HFFc6 (cell line): ENCODE measurements at places on chromosomes 2 and 18. TPM values are rescaled to one million over a fixed set of nuclear protein-coding genes. Genes with fewer than 3 reads are reported as not detected.
A peak's percentile ranks its signal among the peaks of the same experiment; 100 is the strongest.

- no peak for DNase-seq
- H3K36me3 ChIP-seq, result peaks cover 12% of the 10 kb centered on the region
- H3K27ac ChIP-seq, result peak overlapping the region; percentile 24; the same call in 1 of the 2 replicates
- H3K4me3 ChIP-seq, result no peak overlapping the region
- H3K4me1 ChIP-seq, result peaks cover 16% of the 10 kb centered on the region
Observed at GRCh38 chr2:8822218-8822617, 15.2 kb downstream of the KIDINS220 start.

DNA sequence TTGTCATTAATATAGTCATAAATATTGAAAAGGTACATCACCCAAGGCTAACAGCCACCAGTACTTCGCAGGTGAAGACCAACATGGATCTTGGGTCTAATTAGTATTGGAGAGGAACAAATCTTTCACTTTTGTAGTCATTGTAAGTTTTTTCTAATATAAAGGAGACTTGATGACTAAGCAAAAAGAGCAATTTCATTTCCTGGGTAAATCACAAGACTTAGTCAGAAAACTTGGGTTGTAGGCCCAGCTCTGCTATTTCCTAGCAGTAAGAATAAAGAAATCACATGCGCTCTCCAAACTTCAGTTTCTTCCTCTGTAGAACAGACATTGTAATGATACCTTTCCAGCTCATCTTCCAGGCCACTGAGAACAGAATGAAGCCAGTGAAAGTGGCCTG is 40.9 kb downstream of the NRP2 start:
- H3K27me3 ChIP-seq, result no peaks in the 10 kb centered on the region
- no peak overlapping the region for H3K4me3 ChIP-seq
- H3K4me1 ChIP-seq, result peaks cover 7% of the 10 kb centered on the region; the same call in 1 of the 2 replicates
- no peak for DNase-seq
- H3K27ac ChIP-seq, result 0 out of 2 replicates have a peak overlapping the region, but pooled peaks have one; percentile 9
- H3K36me3 ChIP-seq, result peaks cover 9% of the 10 kb centered on the region; the same call in 1 of the 2 replicates

DNA sequence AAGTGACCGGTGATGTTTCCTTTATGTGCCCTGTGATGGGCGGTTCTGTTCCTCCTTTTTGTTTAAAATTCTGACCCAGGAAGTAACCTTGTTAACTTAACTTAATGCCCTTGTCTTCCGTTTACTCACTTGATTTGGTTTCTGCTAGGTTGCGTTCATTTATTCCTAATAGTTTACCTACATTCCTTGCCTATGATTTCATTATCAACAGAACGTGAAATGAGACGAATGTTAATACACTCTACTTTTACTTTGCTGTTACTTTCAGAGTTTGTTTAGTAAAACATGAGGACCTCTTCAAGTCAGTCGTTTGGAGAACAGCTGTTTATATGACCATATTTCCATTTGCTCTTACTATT is 638 bp downstream of the CEP192 start:
- H3K4me3 ChIP-seq, result peak overlapping the region; percentile 100
- H3K4me1 ChIP-seq, result peaks cover 19% of the 10 kb centered on the region
- H3K36me3 ChIP-seq, result peaks cover 5% of the 10 kb centered on the region; the same call in 1 of the 2 replicates
- H3K27me3 ChIP-seq, result peaks cover 4% of the 10 kb centered on the region
- no peak for DNase-seq
- H3K27ac ChIP-seq, result peak overlapping the region; percentile 99

GRCh38 chr2:200677721-200678532 is 92.1 kb downstream of the AOX1 start:
- H3K4me3 ChIP-seq, result no peak overlapping the region
- no peaks in the 10 kb centered on the region for H3K36me3 ChIP-seq
- no peak overlapping the region for H3K27ac ChIP-seq
- DNase-seq, result peak; percentile 17
- H3K4me1 ChIP-seq, result peaks cover 19% of the 10 kb centered on the region

DNA sequence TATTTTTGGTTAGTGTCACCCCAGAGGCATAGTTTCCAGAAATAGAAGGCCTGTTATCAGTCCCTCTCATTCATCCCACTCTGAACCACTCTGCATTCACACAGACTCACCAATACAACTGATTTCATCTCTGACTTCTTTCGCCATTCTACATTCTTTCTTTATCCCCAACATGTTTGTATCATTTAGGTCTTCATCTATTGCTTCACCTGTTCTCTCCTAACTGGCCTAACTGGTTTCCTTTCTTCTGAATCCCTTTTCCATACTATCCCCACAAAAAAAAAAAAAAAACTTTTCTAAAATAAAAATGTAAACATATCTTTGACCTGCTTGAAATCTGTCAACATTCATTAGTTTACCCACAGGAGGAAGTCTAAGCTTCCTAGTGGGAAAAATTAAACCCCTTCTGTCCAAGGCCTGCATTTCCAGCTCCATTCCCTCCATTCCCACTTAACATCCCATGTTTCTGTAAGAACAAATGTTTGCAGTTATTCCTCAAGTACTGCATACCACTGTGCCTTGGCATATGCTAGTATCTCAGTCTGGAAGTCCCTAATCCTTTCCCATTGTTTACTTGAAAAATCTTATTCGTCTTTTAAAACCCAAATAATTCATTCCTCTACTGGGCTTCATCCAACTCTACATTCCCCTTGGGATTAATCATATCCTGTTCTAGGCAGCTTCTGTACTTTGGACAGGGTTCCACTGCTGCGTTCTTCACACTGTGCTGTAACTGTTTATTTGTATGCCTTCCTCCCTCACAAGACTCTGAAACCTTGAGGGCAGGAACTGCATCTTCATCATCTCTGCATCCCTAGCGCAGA is 68.5 kb downstream of the FIGN start:
- peak overlapping the region; percentile 65 for H3K27ac ChIP-seq
- no peaks in the 10 kb centered on the region; the same call in 1 of the 2 replicates for H3K36me3 ChIP-seq
- no peaks in the 10 kb centered on the region; the same call in 1 of the 2 replicates for H3K27me3 ChIP-seq
- peaks cover 58% of the 10 kb centered on the region for H3K4me1 ChIP-seq
- peak overlapping the region; percentile 28; the same call in 1 of the 2 replicates for H3K4me3 ChIP-seq

DNA sequence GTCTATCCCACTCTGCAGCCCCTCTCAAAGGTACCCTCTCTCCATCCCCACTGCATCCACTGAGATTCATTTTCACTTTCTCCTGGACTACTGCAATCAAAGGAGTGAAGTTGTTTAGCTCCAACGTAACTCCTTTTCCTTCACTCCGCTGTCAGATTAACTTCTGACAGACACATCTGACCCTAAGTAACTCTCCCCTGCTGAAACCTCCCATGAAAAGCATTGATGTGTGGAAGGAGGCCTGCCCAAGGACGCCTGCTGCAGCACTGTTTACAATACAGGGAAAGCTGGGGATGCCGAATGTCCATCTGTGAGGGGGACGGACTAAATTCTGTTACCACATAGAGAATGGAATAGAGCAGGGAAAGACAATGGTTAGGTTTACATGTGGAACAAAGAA is 114.8 kb downstream of the TMEM163 start:
- no peak for DNase-seq
- H3K36me3 ChIP-seq, result 0 out of 2 replicates have a peak, but pooled peaks cover 5% of the 10 kb centered on the region
- no peak overlapping the region for H3K4me3 ChIP-seq
- no peak overlapping the region for H3K27ac ChIP-seq
- peaks cover 10% of the 10 kb centered on the region for H3K27me3 ChIP-seq
- no peaks in the 10 kb centered on the region for H3K4me1 ChIP-seq

DNA sequence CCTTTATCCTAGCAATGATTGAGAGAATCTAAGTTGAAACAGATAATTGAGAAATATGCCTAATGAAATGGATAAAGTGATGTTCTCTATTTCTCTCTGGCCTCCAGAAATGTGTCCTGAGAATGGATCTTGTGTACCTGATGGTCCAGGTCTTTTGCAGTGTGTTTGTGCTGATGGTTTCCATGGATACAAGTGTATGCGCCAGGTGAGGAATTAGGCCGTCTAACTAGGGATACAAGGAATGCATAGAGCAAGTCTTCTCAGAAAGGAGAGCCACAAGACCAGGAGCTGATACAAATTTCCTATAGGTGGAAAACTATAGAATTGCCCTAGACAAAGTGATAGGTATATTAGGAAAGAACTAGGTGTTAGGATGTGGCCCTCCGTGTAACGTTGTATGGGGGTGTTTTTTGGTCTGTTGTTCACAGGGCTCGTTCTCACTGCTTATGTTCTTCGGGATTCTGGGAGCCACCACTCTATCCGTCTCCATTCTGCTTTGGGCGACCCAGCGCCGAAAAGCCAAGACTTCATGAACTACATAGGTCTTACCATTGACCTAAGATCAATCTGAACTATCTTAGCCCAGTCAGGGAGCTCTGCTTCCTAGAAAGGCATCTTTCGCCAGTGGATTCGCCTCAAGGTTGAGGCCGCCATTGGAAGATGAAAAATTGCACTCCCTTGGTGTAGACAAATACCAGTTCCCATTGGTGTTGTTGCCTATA is 592 bp upstream of the CAD start:
- peaks cover 8% of the 10 kb centered on the region for H3K27me3 ChIP-seq
- DNase-seq, result no peak
- peak overlapping the region; percentile 91 for H3K27ac ChIP-seq
- peak overlapping the region; percentile 95 for H3K4me3 ChIP-seq
- peaks cover 59% of the 10 kb centered on the region for H3K4me1 ChIP-seq

DNA sequence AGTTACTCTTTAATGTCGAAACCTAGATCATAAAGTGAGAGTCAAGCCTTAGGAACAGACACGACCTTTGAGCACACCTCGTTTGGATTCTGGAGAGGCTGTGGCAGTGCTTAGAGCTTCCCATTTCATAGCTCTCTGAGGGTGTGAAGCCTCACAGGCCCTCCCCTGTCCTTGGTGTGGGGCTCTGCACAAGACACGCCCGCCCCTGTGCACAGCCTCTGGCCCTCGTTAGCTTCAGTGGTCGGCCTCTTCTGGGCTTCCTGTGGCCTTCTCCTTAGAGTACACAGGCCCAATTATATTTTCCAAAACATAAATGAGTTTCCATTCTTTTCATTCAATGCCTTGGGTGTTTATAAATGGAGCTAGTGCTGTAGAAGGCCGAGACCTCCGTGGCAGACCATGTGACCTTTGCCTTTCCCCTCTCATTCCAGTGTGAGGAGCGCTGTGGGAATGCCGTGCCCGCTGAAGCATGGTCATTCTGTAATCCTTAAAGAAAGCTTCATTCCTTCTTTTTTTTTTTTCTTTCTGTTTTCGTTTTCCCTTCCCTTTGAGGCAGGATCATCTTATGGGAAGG is 208.6 kb downstream of the DCDC2C start:
- no peaks in the 10 kb centered on the region for H3K27me3 ChIP-seq
- no peak for DNase-seq
- no peaks in the 10 kb centered on the region for H3K4me1 ChIP-seq
- no peak overlapping the region for H3K4me3 ChIP-seq
- no peak overlapping the region for H3K27ac ChIP-seq
- 0 out of 2 replicates have a peak, but pooled peaks cover 6% of the 10 kb centered on the region for H3K36me3 ChIP-seq

GRCh38 chr2:223877721-223878410 is 40.5 kb upstream of the AP1S3 start:
- H3K36me3 ChIP-seq, result peaks cover 41% of the 10 kb centered on the region
- peaks cover 4% of the 10 kb centered on the region; the same call in 1 of the 2 replicates for H3K27me3 ChIP-seq
- no peaks in the 10 kb centered on the region for H3K4me1 ChIP-seq
- DNase-seq, result no peak
- H3K4me3 ChIP-seq, result no peak overlapping the region

GRCh38 chr18:627231-627630 is 30.2 kb upstream of the TYMS start:
- peaks cover 16% of the 10 kb centered on the region for H3K27me3 ChIP-seq
- DNase-seq, result no peak
- no peak overlapping the region for H3K4me3 ChIP-seq
- H3K4me1 ChIP-seq, result no peaks in the 10 kb centered on the region

GRCh38 chr2:1891147-1891546 is 146.8 kb upstream of the PXDN start:
- no peaks in the 10 kb centered on the region for H3K36me3 ChIP-seq
- no peaks in the 10 kb centered on the region; the same call in 1 of the 2 replicates for H3K27me3 ChIP-seq

GRCh38 chr2:158482594-158482993 is 25.8 kb downstream of the PKP4 start:
- peaks cover 4% of the 10 kb centered on the region; the same call in 1 of the 2 replicates for H3K36me3 ChIP-seq
- H3K4me3 ChIP-seq, result no peak overlapping the region
- H3K27ac ChIP-seq, result peak overlapping the region; percentile 51; the same call in 1 of the 2 replicates
- H3K4me1 ChIP-seq, result peaks cover 32% of the 10 kb centered on the region

DNA sequence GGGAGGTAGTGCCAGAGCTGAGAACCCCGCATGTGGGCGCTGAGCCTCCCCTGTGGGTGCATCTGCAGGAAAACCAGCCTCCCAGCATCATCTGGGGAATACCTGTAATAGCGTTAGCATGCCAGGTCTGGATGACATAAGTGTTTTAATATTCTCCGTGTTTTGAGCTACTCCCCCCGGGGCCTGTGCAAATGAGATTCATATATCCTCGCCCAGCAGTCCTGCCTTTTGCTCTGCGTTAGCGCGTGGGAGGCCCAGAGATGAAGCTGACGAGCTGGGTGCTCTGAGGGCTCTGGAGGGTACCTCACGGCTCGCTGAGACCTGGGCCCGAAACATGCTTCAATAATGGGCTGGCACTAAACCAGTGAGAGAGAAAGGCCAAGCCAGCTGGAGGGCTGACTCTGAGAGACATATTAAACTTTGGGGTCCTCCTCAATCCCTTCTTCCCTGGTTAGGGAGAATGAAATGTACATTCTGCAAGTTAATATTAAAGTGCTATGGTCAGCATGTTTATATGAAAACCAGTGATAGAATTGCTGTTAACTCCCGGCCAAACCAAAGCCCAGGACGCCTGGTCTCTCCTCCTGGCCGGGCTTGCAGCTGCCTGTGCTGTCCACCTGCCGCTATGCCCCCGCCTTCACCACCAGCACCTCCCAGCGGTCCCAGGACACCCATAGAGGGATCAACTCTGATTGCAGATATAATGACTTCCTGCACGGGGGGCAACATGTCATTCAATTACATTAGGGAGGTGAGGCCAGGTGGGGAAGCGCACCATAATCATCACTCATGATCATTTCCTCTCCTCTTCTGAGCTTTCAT is 77.0 kb downstream of the EDAR start:
- no peak overlapping the region for H3K4me3 ChIP-seq
- H3K4me1 ChIP-seq, result peaks cover 3% of the 10 kb centered on the region
- peaks cover 45% of the 10 kb centered on the region for H3K27me3 ChIP-seq
- H3K36me3 ChIP-seq, result no peaks in the 10 kb centered on the region
- no peak for DNase-seq
- no peak overlapping the region for H3K27ac ChIP-seq

DNA sequence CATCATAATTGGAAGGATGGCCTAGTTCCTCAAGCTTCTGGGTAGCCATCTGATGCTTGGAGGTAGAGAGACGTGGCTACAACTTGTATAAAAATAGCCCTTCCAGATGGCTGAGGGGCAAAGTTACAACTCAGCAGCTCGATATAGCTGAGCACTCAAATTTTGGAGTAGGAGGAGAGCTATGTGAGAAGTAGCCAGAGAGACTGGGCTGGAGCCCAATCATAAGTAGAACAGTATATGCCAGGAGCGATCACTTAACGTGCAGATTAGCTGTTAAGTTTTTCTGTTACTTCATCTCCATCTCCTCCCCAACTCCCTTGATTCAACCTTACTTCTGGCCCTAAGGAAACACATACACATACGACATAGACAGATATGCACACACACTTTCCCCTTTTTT is 28.8 kb downstream of the CNRIP1 start:
- DNase-seq, result no peak
- H3K27me3 ChIP-seq, result peaks cover 3% of the 10 kb centered on the region
- H3K4me1 ChIP-seq, result peaks cover 13% of the 10 kb centered on the region
- H3K36me3 ChIP-seq, result no peaks in the 10 kb centered on the region

OSBPL6 gene
- total RNA-seq, result 2.5 to 7.5 TPM (median 4.5 TPM) in 3 replicates

EVX2 gene
- total RNA-seq, result not detected in 3 replicates

CFAP53 gene
- 0.17 and 0.18 TPM in 2 replicates for total RNA-seq

TRIM54 gene
- not detected in 3 replicates for total RNA-seq

PLCL1 gene
- 0.10 TPM in 1 of 2 replicates, not detected in the other for total RNA-seq

GAD1 gene
- 0.21 to 0.33 TPM in 2 of 3 replicates, not detected in the other for total RNA-seq
